T-helper 17 cell (primary cell): ENCODE measurements at places on chromosomes 1 and 21.

DNA sequence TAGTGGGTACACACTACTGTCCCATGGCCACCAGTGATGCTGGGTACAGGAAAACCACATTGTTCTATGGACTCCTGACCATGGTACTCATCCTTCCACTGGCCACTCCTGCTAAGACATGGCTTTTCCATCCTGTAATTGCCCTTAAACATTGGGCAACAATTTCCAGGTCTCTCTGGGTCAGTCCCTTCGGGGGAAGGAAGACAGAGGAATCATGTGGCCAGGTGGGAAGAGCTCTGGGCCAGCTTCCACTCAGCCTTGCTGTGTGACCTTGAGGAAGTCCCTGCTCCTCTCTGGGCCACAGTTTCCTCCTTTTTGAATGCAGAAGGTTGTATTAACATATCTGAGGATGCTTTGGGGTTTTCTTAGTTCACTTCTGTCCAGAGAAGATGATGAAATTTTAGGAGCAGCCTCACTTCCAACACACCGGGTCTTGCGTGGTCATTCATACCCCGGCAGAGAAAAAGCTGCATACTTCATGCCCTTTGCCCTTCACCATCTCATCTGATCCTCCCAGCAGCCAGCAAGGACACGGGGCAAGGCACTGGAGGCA is 50.8 kb downstream of the SRRM1 start:
- DNase-seq, result no peak

- no peak for DNase-seq
These were observed 3.9 kb upstream of the FLG start for GRCh38 chr1:152328801-152329391.

DNA sequence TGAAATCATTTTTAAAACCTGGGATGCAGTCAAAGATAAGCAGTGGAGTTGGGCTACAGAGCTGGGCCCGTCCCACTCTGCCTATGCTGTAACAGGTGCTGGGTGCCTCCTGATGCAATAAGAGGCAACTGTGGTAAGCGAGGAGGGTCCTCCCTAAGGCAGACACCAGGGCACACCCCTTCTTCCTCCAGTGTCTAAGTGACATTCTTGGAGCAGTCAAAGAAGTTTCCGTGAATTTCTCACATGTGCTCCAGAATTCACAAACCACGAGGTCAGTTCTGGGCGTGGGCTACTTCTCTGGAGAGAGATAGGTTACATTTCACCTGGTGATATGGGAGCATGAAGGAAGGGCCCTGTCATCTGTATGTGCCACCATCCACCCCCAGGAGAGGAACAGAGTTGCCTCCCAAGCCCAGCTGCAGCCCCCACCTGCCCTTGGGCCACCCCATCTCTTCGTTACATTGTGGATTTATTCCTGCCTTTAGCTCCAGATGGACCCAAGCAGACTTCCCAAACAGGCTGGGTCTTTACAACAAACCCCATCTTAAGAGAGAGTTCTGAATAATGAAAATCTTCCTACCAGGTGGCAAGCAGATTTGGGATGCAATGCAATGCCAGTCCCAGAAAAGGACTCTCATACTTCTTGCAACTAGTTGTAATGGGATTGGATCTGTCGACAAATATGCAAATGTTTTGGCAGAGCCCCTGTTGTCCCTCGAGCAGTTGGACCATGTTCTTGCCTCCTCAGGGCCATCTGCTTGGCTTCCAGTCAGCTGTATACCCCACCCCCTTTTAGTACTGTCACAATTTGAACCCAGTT is 82.5 kb upstream of the CNTN2 start:
- DNase-seq, result no peak

DNA sequence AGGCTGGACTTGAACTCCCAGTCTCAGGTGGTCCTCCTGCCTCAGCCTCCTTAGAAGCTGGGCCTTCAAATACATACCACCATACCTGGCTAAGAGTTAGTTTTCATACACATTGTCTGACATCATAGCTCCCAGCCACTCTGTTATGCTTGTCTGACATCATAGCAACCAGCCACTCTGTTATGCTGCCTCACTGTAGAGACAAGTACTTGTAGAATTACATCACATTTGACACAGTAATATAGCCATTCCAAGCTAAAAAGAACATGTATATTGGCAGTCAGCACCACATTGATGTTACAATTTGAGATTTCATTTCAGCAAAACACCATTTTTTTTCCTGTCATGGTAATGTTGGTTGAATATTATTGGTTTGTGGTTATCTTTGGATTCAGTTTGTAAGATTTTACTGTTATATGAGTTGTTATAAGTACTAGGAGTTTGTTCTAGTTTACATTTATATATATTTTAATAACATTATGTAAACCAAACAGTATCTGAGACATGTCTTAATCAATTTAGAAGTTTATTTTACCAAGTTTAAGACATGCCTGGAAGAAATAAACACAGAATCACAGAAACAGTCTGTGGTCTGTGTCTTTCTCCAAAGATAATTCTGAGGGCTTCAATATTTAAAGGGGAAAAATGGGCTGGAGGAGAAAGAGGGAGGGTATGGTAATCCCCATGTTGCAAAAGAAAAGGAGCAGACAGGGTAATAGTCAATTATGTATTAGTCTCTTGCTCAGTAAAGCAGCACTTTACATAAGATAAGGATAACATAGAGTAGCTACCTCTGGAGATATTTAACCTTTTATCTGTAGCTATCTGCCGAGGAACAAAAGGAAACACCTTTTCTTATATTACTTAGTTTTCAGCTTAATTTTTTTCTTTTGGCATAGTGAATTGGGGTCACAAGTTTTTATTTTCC is 43.0 kb downstream of the XPR1 start:
- no peak for DNase-seq

DNA sequence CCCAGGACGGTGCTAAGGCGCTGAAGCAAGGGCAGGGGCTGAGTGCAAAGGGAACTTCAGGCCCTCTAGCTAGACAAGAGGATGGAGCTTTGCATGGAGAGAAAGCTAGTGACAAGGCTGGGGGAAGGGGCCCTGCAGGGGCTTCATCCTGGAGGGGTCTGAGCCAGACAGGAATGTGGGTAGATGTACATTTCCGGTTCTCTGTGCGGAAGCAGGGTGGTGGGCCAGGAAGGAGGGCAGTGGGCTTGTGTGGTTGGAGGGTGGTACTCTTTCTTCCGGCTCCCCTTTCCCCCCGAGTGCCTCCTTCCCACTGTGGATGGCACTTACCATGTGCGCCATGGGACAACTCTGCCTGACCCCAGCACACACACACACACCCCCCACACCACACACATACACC is 1.5 kb downstream of the KISS1 start:
- no peak for DNase-seq

DNA sequence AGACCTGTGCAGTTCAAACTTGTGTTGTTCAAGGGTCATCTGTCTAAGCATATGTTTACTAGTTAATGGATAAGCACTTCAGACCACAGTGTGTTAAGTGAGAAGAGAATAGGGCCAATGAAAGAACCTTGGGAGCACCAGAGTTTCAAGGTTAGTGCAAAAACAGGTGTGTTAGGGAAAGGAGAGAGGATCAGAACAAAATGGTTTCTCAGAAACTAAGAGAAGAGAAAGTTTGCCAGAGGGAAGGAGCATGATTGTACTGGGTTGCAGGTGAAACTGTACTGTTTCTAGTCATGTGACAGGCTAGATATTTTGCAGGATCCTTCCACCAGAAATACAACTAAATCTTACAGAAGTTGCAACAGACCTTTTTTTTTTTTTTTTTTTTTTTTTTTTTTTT is 23.3 kb downstream of the RPRD2 start:
- DNase-seq, result no peak

GRCh38 chr1:233904633-233905415 is at the start of gene SLC35F3:
TSS of gene SLC35F3 (plus strand) at chr1:233904676.
- DNase-seq, result no peak

DNA sequence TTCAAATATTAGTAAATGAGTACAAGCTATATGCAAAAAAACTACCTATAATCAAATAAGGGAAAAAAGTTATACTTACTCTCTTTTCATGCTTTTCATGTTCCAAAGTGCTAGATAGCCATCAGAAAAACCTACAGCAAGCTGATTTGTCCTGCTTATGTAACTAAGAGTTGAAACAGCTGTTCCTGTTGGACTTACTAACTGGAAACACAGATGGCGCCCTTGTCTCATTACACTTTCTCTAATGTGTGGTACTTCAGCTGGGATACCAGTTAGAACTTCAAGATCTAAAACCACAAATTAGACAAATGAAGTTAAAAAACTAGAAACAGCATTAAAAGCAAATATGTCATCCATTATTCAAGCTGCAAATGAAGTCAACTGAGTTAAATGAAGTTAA is 24.3 kb downstream of the AHCTF1 start:
- DNase-seq, result no peak

DNA sequence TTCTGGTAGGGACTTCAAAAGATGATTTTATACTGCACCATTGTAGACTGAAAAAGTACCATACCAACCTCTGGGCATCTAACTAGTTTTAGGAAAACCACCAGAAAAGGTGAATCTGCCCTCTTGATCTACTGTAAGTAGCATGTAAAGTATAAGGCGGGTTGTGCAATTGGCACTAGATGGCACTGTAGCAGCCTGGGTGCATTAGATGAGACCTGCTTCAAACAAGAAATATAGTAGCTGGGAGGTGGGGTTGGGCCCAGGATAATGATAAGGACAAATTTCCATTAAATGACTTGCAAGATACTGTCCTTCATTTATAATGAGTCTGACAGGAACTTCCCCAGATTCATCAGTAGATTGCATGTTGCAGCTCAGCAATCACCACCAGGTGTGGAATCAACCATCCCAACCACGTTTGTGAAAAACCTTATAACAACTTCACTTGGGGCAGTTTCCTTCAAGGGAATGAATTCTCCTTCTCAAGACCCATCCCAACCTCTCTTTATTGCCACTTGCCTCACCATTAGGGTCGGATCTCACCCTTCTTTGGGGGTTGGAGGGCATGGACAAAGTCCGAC is 37.3 kb upstream of the IL10 start:
- DNase-seq, result no peak

- DNase-seq, result no peak
These were observed 8.1 kb downstream of the KAZN start for GRCh38 chr1:14606632-14607031.

GRCh38 chr1:24364975-24365678 is 46.0 kb downstream of the GRHL3 start:
- DNase-seq, result no peak

GRCh38 chr1:180925471-180926051 is 12.9 kb downstream of the KIAA1614 start:
- DNase-seq, result no peak

GRCh38 chr21:39037807-39038405 is 145.3 kb downstream of the PSMG1 start:
- DNase-seq, result no peak

DNA sequence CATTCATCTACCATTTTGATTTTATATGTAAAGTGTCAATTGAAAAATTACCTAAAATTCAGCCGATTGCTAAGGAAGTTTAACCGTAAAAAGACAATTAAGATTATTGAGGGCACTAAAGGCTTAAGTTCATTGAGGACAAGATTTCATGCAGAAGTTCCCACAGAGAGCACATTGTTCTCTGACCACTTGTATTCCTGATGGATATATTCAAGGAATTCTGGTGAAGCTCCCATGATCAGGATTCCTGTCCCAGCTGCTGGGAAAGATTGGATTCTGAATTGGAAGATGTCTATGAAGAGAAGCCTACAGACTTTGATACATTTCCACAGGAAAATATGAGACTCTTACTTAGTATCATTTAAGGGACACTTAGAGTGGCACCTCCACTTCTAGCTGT is 209.2 kb upstream of the KCTD3 start:
- no peak for DNase-seq

DNA sequence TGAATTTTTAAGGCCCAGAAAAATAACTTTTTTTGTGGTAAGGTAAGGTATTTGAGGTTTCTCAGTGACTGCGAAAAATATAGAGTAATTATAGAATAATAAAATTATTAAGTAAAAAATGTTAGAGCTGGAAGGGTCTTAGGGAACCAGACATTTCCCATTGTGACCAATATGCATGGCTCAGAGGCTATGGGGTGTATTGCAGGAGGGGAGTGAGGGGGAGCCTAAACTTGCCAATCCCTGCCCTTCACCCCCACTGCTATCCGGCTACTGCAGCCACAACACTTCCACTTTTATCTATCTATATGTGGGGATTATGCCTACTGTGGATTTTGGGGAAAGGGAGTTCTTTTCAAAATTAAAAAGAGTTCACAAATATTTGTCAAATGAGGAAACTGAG is 7.6 kb upstream of the GADD45A start:
- DNase-seq, result no peak

DNA sequence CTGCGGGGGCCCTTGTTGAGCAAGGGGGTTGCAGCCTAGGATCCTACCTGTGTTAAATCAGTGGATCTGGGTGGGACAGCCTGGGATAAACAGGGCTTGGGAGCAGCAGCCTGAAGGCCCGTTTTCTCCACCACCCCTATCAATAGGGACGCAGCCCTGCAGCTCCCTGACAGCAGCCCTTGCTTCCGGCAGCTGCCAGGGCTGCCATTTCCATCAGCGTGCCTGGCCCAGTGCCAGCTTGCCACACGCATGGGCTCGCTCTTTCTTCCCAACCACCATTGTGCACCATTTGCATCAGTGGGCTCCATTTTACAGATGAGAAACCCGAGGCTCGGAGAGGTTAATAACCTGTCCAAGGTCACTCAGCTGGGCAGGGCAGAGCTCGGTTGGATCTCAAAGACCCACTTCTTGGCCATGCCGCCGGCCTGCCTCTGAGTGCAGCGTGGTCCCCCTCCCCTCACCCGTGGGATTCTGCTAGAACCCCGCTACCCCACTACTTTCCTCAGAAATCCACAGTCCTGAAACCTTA is 3.8 kb downstream of the WNT4 start:
- no peak for DNase-seq

DNA sequence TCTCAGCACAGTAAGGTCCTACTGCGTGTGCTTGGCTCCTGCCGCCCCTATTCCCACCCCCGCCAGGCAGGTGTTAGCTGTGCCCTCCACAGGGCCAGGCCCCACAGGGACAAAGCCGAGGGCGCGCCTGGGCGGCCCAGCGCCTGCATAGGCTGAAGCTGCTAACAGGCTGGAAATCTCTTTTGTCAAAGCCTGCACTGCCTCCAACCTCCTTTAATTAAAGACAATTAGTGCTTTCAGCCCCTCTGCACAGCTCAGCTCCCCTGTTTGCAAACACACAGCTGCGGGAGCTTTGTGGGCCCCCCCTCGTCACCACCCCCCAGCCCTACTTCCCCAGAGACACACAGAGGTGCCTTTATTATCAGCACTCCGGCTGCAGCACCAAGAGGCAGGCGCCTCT is 95.9 kb downstream of the EPHB2 start:
- no peak for DNase-seq

DNA sequence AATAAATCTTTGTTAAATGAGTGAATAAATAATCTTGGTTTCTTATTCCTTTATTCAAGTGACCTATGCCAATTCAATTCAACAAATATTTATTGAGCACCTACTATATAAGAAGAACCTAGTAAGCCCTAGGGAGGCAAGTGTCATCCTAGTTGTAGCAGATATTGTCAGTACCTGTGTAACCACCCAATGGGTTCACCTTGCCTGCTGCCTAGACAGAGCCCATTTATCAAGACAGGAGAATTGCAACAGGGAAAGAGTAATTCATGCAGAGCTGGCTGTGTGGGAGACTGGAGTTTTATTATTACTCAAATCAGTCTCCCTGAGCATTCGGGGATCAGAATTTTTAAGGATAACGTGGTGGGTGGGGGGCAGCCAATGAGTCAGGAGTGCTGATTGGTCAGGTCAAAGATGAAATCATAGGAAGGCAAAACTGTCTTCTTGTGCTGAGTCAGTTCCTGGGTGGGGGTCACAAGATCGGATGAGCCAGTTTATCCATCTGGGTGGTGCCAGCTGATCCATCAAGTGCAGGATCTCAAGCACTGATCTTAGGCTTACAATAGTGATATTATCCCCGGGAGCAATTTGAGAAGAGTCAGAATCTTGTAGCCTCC is 53.8 kb upstream of the KCNA3 start:
- DNase-seq, result no peak
